CD4-positive, alpha-beta T cell treated with Interferon gamma for 1 hour (primary cell): ENCODE measurements at places on chromosomes 3 and 15.

GRCh38 chr3:67031986-67032385, 33.9 kb downstream of the KBTBD8 start:
- no peak for DNase-seq

DNA sequence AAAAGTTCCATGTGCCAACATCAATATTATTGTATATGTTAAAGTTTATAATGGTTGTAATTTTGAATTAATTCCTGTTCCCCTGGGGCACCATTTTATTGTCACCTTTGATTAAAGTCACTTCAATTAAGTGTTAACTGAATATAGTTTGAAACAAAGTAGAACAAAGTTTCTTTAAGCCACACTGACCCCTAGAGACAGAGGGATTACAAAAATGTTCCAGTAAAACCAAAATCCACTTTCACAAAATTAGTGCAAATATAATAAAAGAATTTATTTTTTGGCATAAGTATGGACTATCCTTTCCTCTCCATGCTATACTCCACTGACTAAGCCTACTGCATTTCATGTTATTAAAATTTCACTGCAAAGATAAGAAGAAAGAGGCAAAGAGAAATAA, 123.9 kb downstream of the ZMAT3 start:
- DNase-seq, result no peak

GRCh38 chr3:20130106-20130505, 55.9 kb downstream of the SGO1 start:
- no peak for DNase-seq

DNA sequence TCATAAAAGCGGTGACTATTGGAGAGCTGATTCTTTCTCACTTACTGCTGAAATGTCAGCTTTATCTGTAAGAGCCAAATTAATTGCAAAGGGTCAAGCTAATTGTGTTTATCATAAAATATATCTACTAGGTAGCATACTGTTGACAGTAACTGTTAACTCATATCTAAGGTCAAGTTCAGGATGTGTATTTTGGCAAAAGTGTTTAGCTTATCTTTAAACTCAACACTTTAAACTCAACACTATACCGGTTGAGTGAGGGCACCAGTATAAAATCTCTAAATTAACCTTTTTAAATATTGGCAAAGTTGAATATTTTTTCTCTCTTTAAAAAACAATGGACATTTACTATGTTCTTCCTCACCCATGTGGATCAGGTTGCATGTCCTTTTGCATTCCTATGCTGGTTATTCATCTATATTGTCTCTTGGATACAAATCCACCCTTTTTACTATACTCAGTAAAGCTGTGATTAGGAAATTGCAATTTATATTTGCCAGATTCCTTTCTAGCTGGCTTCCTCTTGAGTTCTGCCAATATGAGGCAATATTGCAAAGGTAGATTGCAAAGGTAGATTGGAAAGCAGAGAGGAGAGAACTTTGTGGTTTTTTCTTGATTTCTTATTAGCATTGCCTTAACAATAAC, 344.6 kb upstream of the DCBLD2 start:
- DNase-seq, result no peak

GRCh38 chr3:9211155-9211950, 38.1 kb downstream of the SRGAP3 start:
- no peak for DNase-seq

DNA sequence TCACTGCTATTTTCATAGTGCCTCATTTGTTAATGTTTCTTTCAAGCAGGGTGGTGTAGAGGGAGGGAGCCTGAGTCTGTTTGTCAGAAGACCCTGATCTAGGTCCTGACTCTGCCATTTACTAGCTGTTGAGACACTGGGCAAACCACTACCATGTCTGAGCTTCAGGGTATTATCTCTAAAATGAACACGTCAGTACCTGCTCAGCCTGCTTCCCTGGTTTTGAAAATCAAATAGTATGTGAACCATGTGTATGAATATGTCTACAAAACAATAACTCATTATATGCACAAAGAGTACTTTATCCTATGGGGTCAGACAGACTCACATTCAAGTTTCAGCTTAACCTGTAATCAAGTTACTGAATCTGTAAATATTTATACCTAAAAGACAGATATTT, 25.1 kb downstream of the SYNPR start:
- DNase-seq, result no peak

DNA sequence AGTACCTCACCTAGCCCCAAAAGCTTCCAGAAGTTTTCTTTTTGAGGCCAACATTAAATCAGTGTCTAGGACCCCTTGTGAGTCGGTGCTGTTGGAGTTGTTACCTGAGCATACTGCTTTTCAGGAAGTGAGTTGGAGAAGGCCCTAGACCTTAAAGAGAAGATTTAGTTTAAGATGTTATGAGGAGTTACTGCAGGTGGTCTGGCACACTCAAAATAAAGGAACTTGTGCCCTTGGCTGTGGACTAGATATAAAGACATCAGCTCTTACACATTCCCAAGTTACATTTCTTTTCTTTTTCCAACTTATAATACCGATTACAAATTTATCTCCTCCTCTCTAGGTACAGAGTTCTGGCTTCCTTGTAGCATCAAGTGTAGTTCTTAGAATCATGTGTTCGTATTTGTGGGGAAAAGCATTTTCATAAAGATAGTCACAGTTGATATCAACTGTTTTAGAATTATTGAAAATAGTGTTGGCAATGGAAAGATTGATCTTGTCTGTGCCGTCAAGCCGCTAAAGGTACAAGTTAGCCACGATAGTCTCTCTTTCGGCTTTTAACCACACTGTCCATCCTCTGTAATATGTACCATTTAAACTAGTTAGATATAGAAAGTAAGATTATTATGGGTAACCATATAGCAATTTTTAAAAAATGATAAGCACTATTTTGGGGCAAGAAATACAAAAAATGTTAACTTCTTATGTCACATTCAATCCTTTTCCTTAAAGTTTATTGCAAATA, 8.6 kb downstream of the ZIC1 start:
- DNase-seq, result no peak

GRCh38 chr3:54960701-54961100, 32.8 kb upstream of the LRTM1 start:
- no peak for DNase-seq

DNA sequence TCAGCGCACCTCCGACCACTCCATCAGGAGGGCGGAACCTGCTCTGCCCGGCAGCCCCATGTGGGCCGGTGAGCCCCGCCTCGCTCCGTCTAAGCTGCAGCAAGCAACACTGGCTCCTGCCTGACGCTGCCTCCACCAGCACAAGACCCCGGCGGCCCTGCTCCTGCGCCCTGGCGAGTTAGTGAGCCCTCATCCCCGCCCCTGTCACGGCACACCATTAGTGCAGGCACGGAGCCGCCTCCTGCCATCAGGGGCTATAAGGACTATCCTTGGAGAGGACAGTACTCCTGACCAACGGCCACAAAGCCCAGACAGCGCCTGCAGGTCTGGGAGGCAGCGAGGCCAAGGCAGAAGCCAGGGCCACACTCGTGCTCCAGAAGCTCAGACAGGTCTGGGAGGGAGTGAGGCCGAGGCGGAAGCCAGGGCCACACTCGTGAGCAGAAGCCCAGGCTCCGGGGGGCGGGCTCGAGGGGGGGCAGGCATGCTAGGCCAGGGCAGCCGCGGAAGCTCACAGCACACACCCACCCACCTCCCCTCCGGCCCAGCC, 39.4 kb downstream of the TNK2 start:
- no peak for DNase-seq

DNA sequence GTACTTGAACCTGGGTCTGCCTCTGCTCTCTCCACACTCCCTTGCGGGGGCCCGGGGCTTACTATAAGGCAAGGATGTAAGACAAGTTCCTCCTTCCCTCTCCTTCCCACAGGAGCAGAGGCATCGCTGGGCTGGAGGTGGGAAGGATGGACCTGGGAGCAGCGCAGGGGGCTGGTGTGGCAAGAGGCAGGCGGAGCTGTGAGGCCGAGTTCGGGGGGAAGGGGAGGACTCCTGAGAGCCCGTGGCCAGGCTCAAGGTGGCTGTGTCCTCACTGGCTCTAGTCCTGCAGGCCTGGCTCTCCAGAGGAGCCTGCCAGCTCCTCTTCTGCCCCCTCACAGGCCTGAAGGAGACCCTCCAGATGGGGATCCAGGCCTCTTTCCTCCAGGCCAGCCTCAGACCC, 1.0 kb upstream of the NR2E3 start:
- DNase-seq, result no peak

- no peak for DNase-seq
These were observed 19.7 kb downstream of the SSR3 start for GRCh38 chr3:156535162-156535627.

DNA sequence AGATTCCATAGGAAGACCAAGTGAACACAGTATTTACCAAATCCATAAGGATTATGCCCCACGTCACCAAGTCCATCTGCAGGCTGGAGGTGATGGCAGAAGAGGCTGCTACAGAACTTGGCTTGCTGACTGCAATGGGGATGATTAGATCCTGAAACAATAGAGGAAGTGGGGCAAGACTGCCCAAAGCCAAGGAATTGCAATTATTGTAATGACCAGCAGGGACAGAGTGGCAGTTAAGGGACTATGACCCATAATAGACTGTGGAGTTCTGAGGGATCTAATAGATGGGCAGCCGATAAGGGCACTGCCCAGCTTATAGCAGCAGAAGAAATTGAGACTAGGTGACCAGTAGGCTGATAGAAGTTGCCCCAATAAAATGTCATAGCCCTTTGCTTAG, 108.4 kb downstream of the MINAR1 start:
- no peak for DNase-seq
